ENCODE measurements at places on chromosomes 5 and 9.

DNA sequence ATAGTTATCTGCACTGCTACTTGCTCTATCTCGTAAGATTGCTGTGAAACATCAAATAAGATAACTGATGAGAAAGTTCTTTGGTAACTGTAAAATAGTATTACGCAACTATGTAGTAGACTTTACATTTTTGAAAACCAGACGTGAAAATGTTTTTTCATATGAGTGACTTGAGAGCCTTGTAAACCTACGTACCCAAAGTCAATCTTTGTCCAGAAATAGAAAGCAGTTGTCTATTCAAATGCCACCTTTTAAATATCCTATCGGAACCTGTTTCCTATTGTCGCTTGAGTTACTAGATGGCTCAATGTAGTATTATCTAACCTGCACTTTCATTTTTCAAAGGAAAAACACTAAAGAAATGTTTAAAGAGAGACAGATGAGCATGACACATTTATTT lies 1.6 kb downstream of the FNIP1 start:
- no peak for DNase-seq

DNA sequence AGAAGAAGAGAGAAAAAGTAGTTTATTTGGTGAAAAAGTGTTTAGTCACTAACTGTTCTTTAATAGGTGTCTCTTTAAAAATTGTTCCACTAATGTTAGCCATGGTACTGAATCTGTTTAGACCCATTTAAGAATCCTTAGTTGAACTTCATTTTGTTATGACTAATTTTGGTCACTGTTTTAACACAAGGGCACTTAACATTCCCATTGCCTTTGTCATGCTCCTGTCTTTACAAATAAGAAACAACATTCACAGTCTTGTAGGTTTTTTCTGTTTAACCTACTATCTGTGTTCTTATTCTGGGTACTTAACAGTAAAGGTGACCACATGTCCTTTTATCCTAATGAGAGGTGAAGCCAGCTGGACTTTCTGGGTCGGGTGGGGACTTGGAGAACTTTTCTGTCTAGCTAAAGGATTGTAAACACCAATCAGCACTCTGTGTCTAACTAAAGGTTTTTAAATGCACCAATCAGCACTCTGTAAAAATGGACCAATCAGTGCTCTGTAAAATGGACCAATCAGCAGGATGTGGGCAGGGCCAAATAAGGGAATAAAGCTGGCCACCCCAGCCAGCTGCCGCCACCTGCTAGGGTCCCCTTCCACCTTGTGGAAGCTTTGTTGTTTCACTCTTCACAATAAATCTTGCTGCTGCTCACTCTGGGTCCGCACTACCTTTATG lies 116.7 kb downstream of the WDR70 start:
- DNase-seq: no peak

- no peak for DNase-seq
Measured at GRCh38 chr9:13804532-13804931, 509.4 kb downstream of the NFIB start.

GRCh38 chr9:127225801-127226625 lies 38.6 kb upstream of the GARNL3 start:
- no peak for DNase-seq

DNA sequence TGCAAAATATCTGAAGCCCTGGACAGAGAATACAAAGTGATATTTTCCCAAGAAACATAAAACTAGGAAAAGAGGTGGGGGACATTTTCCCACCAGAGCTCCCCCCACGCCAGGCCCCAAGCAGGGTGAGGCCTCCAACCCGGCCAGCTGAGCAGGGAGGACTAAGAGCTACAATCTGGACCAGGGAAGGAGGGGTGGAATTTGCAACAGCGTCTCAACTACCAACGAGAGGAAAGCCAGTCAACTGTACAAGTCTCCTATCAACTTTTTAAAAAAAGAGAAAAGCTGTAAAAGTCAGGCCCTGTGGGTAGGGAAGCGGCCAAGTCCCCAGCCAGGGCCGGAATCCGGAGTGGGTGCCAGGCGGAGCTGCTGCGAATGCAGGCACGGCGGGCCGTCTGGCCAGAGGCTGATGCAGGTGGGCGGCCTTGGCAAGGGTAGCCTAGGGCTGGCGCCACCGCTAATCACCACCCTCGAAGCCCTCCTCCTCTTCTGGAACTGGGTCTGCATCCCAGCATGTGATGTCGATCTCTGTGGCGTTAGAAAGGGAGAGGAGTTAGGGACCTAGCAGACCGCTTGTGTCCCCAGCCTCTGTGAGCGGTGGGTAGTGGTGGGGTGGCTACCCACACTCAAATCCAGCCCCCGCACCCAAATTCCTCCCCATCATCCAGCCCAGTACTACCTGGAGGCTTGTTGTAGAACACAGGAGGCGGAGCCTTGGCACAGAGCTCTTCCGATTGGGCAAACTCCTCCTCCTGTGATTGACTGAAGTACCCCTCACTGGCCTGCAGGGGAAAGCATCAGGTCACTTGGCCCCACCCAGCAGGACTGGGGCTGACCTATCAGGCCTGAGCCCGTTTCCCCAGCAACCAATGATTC lies 10.6 kb downstream of the PRR7 start:
- no peak for DNase-seq

- DNase-seq: no peak
Measured at GRCh38 chr9:18319918-18320445, 154.0 kb upstream of the ADAMTSL1 start.
